Effector CD4-positive, alpha-beta T cell (primary cell): ENCODE measurements at places on chromosomes 7 and 10.

- DNase-seq, result no peak
Measured at GRCh38 chr7:144454-144826, 47.9 kb upstream of the FAM20C start.

DNA sequence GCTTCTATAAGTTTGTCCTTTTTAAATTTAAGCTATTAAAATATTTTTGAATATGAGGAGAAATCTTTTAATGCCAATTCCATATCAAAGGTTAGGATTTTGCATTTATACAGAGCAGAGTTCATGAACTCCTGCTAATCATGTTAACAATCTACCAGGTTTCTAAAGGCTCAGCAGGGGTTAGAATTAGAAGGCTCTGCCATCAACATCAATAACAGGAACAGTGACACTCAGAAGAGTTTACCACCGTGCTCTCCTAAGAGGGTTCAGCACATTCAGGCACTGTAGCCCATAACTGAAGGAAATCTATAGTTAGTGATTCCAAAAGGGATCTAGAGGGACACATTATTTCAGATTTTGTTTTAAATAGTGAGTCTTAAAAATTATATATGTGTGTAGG is 100.1 kb downstream of the HOXA1 start:
- DNase-seq, result no peak

DNA sequence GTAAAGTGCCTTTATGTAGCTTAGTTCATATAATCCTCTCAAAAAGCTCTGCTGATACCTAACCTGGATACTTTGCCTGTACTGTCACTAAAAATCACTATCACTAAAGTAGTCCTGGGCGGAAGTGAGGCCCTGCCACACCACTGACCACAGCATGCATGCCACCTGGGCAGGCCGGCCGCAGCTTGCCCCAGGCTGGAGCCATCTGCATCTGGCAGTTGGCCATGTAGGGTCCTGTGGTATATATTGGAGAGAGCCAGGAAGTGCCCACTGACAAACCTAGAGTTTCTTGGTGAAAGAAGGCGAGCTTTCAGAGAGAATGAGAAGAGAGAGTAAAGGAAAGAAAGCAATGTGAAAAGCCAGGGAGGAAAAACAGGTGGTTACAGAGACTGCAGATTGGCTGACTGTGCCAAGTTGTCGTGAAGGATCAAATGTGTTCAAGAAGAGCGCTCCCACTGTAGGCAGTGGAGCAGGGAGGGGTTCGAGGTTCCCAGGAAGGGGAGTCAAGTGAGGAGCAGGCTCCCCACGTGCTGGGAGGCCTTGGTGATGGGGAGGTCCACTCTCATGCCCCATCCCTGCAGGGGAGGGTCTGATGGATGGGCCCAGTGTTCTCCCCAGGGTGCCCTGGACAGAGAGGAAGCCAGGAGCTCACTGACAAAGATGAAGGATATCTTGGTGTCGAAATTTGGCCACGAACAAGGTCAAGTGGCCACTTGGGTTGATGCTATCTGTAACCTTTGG is 13.6 kb downstream of the LOXL4 start:
- DNase-seq, result no peak

- no peak for DNase-seq
Measured at GRCh38 chr10:29865700-29866355, 193.6 kb downstream of the JCAD start.

DNA sequence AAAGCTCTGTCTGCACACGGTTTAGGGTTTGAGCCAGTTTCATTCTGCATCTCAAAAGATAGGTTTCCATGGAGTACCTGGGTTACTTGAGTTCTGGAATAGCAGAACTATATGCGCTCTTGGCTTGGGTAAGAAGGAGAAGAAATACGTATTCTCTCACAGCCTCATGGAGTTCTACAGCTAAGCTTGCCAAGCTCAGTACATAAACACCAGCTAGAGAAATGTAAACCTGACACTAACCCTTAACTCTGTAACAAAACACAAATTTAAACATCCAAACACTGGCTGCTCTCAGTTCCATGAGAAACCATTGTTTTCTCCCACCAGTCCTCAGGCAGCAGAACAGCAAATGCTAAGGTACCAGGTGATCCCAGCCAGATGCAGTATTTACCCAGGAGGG is 557.2 kb downstream of the INHBA start:
- no peak for DNase-seq

GRCh38 chr10:77911535-77912123 is 14.9 kb downstream of the DLG5 start:
- no peak for DNase-seq

GRCh38 chr10:108567899-108568752 is 1355.2 kb downstream of the XPNPEP1 start:
- no peak for DNase-seq

DNA sequence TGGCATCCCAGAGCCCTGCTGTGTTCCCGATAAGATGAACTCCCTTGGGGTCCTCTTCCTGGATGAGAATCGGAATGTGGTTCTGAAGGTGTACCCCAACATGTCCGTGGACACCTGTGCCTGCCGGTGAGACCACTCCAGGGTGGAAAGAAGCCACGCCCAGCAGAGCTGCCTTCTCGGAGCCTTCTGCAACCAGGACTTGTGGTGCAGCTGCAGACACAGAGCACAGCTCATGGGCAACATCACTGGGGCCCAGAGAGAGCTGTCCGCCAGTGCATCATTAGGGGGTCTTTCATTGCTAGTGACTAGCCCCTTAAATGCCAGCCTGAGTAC is 9.6 kb upstream of the GDF2 start:
- no peak for DNase-seq

DNA sequence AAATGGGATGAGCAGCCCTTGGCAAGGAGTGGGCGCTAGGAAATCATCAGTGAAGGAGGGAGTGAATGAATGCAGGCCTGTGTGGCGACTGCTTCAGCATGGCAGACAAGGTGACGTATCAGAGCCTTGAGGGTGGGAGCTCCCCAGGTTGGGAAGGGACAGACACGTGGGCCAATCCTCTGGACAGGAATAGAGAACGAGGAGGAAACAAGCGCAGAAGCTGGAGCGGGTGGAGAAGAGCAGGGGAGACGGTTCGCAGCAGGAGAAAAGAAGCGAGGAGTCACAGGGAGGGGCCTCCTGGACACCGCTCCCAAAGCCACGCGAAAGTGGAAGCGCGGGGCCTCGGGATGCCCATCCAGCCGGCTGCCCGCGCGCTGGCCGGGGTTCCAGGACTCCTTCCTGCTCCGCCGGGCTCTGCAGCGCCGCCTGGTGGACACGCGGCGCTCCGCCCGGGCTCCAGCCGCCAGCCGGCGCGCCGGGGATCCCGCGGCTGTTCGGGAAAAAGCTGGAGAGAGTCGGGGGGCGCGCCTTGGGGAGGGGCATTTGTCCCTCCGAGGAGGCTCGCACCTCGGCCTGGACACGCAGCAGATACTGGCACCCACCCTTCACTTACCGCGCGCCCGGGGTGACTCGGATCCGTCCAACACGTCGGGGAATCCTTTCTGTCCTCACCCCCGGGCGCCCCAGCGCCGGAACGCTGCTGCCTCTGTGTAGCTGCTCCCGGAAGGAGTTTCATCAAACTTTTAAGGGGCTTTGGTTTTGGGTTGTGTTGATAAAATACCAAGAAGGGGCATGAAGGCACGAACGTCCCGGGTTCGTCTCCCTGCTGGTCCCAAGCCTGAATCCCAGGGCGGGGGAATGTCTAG is 6.3 kb downstream of the ZNF503 start:
- DNase-seq, result no peak

GRCh38 chr10:94617389-94617944 is 66.1 kb upstream of the CYP2C18 start:
- no peak for DNase-seq

DNA sequence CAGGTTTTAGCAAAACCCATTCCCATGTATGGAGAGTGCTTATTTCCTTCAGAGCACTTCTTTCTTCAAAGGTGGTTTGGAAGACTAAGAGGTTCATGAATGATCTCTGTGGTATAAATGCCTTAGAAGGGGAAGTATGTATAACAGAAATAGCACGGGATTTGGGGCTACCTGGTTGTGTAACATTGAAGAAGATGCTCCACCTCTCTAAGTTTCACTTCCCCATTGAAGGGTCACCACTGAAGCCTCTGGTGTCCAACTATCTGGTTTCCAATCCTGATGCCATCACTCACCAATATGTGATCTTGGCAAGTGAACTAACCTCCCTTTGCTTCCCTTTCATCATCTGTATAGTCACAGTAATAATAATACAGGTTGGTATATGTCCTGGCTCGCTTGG is 37.2 kb downstream of the CYCS start:
- no peak for DNase-seq

- no peak for DNase-seq
Measured at GRCh38 chr7:28698840-28699239, 259.3 kb downstream of the TRIL start.

GRCh38 chr10:36277459-36277858 is 635.4 kb upstream of the FZD8 start:
- DNase-seq, result no peak

- DNase-seq, result no peak
Measured at GRCh38 chr7:31445686-31446355, 68.1 kb upstream of the ITPRID1 start.

DNA sequence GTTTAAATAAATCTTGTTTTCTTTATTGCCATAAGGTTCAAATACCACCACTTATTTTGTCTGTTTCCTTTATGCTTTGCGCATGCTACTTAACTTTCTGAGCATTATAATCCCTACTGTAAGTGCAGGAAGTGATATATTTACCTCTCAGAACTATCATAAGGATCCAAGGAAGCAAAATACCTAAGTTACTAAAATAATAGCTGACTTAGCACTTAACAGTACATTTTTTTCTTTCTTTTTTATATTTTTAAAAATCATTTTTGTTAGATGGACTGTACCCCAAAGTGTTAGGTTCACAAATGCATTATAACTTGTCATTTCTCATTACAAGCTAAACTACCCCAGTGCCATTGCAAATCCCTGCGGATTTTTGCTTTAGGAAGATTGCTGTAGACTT is 663.8 kb downstream of the SUGCT start:
- no peak for DNase-seq

- DNase-seq, result no peak
Measured at GRCh38 chr7:130096243-130096827, 26.0 kb downstream of the KLHDC10 start.

DNA sequence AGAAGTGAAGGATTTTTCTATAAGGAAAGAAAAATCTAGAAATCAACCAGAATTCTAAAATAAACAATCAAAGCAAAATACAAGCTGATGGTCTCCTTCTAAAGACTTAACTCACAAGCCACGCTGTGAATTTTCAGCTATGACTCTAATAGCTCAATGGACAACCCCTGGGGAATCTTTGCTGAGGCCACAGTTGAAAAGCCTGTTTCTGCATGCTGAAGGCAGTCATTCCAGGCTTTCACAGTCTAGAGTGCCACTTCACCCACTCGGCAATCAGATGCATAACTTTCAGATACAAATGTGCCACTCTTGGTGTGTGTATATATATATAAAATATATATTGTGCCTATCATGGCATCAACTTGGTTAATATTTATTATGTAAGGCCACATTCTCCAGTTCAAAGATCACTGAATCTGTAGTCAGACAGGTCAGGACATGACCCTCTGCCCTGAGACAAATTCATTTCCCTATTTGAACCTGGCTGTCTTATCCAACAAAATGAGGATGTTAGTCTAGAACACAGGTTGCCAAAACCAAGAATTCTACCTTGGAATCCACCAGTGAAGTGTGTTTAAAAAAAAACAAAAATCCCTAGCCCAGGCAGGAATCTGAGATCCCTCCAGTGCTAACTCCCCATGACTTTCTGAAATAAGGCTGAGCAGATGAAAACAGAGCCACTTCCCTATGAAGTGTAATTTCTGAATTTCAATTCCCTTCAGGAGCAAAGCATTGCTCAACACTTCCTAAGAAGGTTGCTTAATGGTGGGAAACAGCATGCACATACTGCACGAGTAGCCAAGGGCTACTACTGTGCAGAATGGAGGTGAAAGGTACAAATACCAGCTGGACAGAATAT is 9.9 kb downstream of the LIPA start:
- no peak for DNase-seq

GRCh38 chr10:67609996-67610793 is 85.8 kb downstream of the CTNNA3 start:
- DNase-seq, result no peak

DNA sequence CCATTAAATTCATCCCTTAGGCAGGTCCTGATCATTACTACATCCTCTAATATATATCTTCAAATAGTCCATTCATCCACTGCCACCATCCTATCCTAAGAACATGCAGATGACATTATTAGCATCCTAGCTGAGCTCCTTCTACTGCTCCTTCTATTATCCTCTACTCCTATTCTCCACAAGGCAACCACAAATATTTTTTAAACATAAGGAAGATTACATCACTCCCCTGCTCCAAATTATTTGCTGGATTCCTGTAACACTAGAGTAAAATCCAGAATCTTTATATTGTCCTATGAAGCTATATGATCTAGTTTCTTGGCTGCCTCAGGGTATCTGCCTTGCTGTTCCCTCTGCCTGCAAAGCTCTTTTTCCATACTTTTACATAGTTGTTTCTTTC is 176.3 kb upstream of the SLC26A5 start:
- DNase-seq, result no peak

- DNase-seq, result no peak
Measured at GRCh38 chr7:39624935-39625694, 1.7 kb downstream of the RALA start.

GRCh38 chr7:155788616-155789000 is 23.7 kb downstream of the SHH start:
- no peak for DNase-seq

GRCh38 chr7:113086431-113086888 is at the start of gene GPR85:
Gene GPR85 (minus strand): TSS chr7:113086827. CDS start chr7:113084721, 2,106 bp downstream.
- DNase-seq, result no peak

DNA sequence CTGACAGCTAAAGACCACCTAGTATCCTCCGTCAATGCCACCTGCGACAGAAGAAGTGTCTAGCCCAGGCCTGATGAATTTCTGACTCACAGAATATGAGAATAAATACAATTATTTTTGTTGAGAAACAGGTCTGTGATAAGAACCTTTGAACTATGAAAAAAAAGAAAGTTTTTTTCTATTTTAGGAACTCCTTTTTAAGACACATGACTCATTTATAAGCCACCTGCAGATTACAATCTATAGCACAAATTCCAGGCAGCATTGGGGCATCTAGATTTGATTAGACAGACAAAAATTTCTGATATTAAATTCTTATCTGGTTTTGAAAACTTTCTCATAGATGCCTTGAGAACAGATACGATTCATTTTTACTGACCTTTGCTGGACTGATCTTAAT is 256.7 kb upstream of the LYZL1 start:
- no peak for DNase-seq

DNA sequence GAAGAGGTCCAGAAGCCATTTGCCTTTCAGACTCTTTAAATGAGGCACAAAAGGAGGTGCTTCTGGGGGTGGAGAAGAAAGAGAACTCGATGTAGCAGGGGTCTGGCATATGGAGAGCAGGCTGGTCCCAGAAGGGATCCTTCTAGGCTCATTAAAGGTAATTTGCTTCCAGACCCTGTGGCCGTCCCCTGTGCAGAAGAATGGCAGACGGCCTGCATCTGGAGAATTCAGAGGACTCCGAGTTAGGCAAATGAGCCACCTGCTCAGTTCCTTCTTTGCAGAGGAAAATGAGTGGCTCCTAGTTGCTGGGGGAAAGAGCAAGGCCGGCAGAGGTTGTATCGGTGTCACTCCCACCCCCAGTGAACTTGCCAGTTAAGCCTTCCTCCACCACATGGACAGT is 73.8 kb upstream of the FAM180A start:
- DNase-seq, result no peak

- DNase-seq, result no peak
Measured at GRCh38 chr7:50455658-50456057, 5.5 kb upstream of the FIGNL1 start.

GRCh38 chr10:77498829-77499228 is 138.8 kb downstream of the KCNMA1 start:
- DNase-seq, result no peak
